ENCODE measurements at places on chromosomes 11 and 22.

DNA sequence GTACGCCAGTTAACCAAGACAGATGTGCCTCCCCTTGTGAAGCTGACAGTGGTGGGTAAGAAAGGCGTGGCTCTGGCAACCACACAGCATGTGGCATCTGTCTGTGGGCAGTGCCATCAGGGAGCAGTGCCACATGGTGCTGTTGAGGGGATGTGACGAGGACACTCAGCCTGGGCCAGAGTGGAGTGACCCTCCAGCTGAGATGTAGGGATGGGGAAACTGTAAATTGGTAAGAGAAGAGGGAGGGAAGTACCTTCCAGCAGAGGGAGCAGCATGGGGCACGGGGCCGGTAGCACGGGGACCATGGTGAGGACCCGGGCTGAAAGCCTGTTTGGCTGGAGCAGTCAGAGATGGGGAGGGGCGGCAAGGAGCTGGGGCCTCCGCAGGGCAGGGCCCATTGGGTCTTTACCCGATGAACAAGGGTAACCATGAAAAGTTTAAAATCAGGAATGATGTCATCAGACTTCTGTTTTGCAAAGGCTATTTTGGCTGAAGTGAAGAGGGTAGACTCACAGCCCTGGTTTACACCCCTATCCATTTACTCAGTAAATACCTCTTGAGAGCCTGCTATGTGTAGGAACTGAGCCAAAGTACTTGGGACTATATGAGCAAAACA, 10.4 kb downstream of the TMPRSS6 start:
- DNase-seq: no peak

DNA sequence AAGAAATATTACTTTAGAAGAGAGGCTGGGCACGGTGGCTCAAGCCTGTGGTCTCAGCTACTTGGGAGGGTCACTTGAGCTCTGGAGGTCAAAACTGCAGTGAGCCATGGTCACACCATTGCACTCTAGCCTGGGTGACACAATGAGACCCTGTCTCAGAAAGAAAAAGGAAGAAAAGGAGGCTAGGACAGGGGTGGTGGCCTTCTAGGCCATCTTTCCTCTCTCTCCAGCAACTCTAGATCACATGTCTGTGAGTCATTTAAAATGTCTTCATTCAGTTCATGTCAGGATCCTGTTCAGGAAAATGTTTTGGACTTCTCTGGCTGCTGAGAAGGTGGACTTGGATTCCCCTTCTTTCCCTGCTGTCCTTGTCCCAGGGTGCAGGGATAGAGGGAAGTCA, 53.3 kb downstream of the PPFIA1 start:
- DNase-seq: no peak

- DNase-seq: no peak
These were observed 131.9 kb upstream of the MTNR1B start for GRCh38 chr11:92837595-92837994.

DNA sequence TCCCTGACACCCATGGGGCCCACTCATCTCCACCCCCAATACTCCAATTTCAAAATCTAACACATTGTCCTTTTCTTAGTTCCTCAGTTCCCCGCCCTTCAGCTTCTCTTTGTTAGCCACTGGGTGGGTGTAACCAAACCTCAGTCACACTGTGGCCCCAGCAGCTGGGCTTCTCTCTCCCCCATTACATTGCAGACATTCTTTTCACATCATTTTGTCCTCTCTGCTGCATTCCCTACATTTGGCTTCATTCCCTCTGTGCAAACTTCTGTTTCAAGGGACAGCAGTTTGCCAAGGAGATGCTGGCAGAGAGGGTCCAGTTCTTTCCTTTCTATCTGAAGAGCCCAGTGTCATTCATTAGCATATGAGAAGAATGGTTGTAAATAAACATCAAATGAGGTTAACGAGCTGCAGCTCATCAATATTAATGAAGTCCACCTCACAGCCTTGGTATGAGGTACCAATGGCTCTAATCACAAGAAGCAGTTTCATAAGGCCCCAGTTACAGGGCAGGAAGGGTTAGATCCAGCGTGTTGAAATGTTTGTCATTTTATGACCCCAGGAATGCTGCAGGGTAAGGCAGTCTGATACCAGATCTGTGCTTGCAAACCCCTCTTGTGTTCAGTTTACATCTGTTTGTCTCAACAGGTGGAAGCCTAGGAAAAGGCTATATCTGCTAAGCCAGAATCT, 72.3 kb downstream of the ARFGAP2 start:
- no peak for DNase-seq

All from stimulated activated CD4-positive, alpha-beta T cell treated with anti-CD3 and anti-CD28 coated beads, TNF-alpha, amount 100 ng/mL, for 24 hours (primary cell).